ENCODE measurements at places on chromosomes 12 and 14.
A peak's percentile ranks its signal among the peaks of the same experiment; 100 is the strongest.

- no peaks in the 10 kb centered on the region for H3K36me3 ChIP-seq
- peaks cover 91% of the 10 kb centered on the region for H3K4me1 ChIP-seq
- no peak for DNase-seq
- no peak overlapping the region for H3K4me3 ChIP-seq
- H3K27me3 ChIP-seq, result no peaks in the 10 kb centered on the region
- H3K27ac ChIP-seq, result no peak overlapping the region
These were observed 5.8 kb downstream of the PPP1R12A start for GRCh38 chr12:79929065-79929464.

- H3K4me3 ChIP-seq, result no peak overlapping the region
- DNase-seq, result no peak
- no peaks in the 10 kb centered on the region for H3K4me1 ChIP-seq
- H3K27ac ChIP-seq, result no peak overlapping the region
- H3K27me3 ChIP-seq, result no peaks in the 10 kb centered on the region
These were observed 143.6 kb upstream of the SLC16A7 start for GRCh38 chr12:59452259-59452658.

- peak; percentile 77 for DNase-seq
- H3K4me1 ChIP-seq, result peaks cover 42% of the 10 kb centered on the region
- no peak overlapping the region for H3K4me3 ChIP-seq
- no peaks in the 10 kb centered on the region for H3K27me3 ChIP-seq
These were observed 37.8 kb upstream of the NFYB start for GRCh38 chr12:104175726-104176247.

GRCh38 chr12:5251786-5252185 is 180.1 kb upstream of the NTF3 start:
- no peak overlapping the region for H3K4me3 ChIP-seq
- no peak for DNase-seq
- H3K4me1 ChIP-seq, result no peaks in the 10 kb centered on the region
- H3K36me3 ChIP-seq, result no peaks in the 10 kb centered on the region
- H3K27me3 ChIP-seq, result no peaks in the 10 kb centered on the region
- H3K27ac ChIP-seq, result no peak overlapping the region

DNA sequence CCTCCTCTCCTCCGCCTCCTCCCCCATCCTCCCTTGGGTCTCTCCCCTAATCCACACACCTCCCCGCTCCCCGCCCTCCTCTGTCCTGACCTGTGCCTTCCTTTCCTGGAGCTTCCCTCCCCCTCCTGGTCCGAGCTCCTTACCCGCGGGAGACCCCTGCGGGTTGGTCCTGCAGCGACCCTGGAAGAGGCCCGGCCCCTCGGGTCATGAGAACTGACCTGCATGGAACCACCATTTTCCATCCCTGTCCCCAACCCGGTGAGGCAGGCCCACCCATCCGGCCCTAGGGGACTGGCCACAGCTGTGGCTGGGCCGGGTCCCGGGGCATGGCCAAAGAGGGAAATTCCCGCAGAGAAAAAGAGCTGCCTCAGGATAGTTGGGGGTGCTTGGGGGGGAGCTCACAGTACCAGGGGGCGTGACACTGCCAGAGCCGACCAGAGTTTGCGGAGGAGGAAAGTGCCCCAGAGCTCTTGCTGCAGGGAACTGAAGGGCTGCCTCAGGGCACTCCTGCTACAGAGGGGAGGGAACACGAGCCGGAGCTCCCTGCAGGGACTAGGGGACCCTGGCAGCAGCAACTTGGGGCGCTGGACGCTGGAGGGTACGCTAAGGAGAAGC is 613 bp downstream of the ARHGEF40 start:
- DNase-seq, result no peak
- H3K27me3 ChIP-seq, result no peaks in the 10 kb centered on the region
- peaks cover 16% of the 10 kb centered on the region for H3K36me3 ChIP-seq
- H3K27ac ChIP-seq, result peak overlapping the region; percentile 95

DNA sequence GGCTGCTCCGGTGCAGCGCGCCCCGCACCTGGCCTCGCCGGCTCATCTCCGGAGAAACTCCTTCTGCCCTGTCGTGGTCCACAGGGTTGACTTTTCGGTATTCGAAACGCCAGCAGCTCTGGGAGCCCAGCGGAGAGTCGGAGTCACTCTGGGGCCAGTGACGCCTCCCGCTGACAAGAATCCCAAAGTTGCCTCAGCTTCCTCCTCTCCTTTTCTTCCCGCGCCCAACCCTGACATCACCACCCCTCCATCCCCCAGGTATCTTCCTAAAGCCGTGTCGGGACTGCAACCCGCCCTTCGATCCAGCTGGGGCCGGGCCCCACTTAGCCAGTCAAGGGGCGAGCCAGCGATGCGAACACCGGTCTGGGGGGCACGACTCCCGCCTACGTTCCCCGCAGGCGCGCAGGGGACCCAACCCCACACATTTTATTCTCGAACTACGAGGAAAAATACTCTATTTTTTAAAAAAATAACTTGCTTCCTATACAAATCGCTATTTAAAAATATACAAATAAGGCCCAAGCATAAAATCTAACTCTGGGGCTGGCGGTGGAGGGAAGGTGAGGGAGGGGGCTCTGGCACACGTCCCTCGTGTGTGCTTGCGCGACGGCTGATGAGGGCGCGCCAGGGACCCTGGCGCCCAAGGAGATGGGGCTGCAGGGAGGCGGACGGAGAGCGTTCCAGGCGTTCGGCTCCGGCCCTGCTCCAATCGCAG is 2.1 kb downstream of the NKX2-8 start:
- H3K27me3 ChIP-seq, result no peaks in the 10 kb centered on the region
- H3K4me3 ChIP-seq, result peak overlapping the region; percentile 33
- H3K36me3 ChIP-seq, result no peaks in the 10 kb centered on the region
- DNase-seq, result no peak

DNA sequence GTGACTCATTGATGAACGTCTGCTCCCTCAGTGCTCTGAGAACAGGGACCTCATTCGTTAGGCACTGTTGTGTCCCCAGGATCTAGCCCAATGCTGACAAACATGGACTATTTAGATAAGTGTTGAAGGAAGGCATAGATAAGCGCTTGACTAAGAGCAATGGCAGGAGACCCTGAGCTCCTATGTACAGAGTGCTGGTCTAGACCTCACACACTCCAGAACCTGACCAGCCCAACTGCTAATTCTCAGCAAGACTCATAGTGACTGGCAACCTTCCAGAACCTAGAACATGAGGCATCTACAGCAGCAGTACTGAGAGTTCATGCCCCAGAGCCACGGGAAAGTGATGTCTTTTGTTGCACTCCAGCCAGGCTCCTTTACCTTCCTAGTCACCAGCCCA is 69.2 kb downstream of the CRACR2A start:
- no peaks in the 10 kb centered on the region for H3K27me3 ChIP-seq
- H3K36me3 ChIP-seq, result no peaks in the 10 kb centered on the region
- no peaks in the 10 kb centered on the region for H3K4me1 ChIP-seq
- H3K4me3 ChIP-seq, result no peak overlapping the region
- DNase-seq, result peak; percentile 58

DNA sequence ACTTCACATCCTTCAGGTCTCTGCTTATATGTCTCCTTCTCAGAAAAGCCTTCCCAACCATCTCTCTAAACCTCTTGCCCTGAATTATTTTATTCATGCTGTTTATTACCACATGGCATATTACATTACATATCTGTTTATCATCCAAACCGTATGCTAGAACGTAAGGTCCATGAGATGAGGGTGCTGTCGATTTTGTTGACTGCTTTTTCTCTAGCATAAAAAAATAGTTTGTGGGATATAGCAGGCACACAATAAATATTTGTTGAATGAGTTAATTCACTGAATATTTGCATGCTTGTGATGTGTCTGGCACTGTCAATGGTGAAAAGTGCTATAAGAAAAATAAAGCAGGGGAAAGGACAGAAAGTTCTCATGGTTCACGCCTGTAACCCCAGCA is 22.9 kb downstream of the SAMD4A start:
- no peaks in the 10 kb centered on the region for H3K27me3 ChIP-seq
- no peak overlapping the region for H3K4me3 ChIP-seq
- H3K36me3 ChIP-seq, result no peaks in the 10 kb centered on the region
- H3K4me1 ChIP-seq, result peaks cover 34% of the 10 kb centered on the region
- peak overlapping the region; percentile 65 for H3K27ac ChIP-seq

- no peak for DNase-seq
- no peak overlapping the region for H3K27ac ChIP-seq
- H3K4me1 ChIP-seq, result peaks cover 29% of the 10 kb centered on the region
- no peaks in the 10 kb centered on the region for H3K27me3 ChIP-seq
- no peaks in the 10 kb centered on the region for H3K36me3 ChIP-seq
These were observed 2.5 kb downstream of the LPCAT3 start for GRCh38 chr12:7015555-7016370.
